ENCODE measurements at places on chromosomes 7 and 10.

- DNase-seq: no peak
Measured at GRCh38 chr7:1243964-1244416, 11.3 kb downstream of the UNCX start.

- no peak for DNase-seq
Measured at GRCh38 chr7:100022621-100023020, 7.2 kb downstream of the ZKSCAN1 start.

DNA sequence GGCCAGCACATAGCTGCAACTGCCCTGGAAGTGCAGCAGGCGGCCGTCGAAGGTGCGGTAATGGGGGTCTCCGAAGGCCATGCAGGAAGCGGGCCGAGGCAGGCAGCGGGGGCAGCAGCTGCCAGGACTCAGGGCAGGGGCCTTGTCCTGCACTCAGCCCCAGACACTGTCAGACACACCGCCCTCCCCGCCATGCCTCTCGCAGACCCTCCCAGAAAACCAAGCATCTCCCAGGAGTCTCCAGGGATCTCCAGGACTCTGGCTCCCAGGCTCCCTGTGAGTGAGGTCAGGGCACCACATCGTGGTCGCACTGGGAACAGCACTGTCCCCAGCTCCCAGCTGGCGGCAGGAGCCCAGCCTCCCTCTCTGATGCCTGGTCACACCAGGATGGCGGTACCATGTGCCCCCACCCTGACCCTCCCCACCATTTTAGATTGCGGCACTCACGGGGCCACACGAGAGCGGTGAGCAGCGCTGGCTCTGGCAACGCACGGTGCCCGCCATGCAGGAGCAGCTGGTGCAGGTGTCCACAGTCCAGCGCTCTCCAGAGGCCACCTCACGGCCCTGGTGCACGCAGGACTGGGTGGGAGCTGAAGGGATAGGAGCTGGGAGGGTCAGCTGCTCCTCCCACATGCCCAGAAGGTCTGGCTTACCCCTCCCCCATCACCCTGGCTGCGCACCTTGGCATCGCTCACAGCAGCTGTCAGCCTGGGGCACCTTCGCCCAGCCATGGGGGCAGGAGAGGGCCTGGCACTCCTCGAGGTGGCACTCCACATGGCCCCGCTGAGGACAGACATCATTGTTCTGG lies 17.5 kb downstream of the ATP6V1F start:
- DNase-seq: peak; percentile 72

- no peak for DNase-seq
Measured at GRCh38 chr10:30445711-30446110, 11.7 kb downstream of the MAP3K8 start.

DNA sequence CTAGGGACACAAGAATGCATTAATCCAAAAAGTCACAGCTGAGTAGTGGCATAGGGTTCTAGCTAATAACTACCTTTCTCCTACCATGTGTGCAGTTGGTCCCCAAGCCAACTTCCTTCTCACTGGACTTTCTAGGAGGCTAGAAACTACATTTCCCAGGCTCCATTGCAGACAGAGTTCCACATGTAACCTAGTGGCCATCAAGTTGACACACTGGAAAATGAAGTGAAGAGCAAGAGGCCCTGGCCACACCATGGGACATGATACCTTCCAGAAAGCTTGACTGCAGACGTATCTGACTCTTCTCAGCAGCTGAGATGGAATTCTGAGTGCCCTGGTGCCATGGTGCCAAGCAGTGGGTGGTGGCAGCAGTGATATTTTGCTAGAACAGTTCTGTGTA lies 49.8 kb upstream of the TMEM273 start:
- DNase-seq: no peak

GRCh38 chr10:18399158-18399557 lies 252.2 kb downstream of the NSUN6 start:
- DNase-seq: no peak

DNA sequence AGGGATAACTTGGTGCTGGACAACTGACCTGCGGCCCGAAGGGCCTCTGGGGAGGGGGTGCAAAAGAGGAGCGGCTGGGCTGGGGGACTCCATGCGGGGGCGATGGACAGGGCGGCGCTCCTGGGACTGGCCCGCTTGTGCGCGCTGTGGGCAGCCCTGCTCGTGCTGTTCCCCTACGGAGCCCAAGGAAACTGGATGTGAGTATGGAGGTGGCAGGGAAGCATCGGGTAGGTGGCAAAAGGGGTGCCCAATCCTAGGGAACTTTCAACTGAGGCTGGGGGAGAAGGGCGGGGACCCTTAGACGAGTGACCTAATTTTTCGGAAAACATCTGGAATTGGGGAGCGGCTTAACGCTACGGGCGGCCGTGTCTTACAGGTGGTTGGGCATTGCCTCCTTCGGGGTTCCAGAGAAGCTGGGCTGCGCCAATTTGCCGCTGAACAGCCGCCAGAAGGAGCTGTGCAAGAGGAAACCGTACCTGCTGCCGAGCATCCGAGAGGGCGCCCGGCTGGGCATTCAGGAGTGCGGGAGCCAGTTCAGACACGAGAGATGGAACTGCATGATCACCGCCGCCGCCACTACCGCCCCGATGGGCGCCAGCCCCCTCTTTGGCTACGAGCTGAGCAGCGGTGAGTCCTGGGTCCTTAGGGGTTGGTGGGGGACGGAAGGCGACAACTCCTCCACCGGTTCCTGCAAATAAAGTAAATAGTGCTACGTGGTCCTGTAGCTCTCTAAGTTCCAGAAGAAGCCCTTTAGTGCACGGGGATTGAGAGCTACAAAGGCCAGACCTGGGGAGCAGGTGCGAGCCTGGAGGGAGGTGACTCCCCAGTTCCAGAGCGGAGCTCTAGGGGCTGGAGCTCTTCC lies 622 bp downstream of the WNT16 start:
- no peak for DNase-seq

GRCh38 chr7:332020-332517 lies 42.1 kb downstream of the FOXL3 start:
- DNase-seq: no peak

DNA sequence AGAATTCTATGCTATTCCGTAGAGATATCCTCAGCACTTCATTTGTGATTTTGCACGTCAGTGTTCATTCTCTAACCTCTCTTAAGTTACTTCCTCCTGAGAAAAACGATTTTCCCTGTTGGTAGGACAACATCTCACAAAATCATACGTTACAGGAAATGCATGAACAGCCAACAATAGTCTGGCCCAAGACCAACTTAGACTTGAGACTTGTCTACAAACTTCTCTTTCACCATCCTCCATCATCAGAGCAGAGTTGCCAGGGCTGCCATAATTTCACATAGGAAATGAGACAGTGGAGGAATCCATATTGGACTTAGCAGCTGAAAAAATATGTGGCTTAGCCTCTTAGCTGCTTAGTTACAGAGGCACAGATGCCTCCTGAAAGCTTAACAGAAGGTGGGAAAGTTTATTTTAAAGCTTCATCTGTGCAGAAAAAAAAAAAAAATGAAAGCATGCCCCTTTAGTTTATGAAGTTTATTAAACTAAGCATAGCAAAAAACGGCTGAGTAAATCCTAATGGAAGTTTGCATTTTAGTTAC lies 222.5 kb upstream of the CACNA2D1 start:
- no peak for DNase-seq

DNA sequence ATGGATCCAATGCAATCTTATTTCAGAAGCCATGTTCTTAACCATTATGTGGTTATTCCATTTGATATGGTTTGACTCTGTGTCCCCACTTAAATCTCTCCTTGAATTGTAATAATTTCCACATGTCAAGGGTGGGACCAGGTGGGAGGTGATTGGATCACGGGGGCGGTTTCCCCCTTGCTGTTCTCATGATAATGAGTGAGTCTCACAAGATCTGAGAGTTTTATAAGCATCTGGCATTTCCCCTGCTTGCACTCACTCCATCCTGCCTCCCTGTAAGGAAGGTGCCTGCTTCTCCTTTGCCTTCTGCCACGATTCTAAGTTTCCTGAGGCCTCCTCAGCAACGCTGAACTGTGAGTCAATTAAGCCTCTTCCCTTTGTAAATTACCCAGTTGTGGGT lies 32.0 kb upstream of the TSPAN13 start:
- DNase-seq: no peak

DNA sequence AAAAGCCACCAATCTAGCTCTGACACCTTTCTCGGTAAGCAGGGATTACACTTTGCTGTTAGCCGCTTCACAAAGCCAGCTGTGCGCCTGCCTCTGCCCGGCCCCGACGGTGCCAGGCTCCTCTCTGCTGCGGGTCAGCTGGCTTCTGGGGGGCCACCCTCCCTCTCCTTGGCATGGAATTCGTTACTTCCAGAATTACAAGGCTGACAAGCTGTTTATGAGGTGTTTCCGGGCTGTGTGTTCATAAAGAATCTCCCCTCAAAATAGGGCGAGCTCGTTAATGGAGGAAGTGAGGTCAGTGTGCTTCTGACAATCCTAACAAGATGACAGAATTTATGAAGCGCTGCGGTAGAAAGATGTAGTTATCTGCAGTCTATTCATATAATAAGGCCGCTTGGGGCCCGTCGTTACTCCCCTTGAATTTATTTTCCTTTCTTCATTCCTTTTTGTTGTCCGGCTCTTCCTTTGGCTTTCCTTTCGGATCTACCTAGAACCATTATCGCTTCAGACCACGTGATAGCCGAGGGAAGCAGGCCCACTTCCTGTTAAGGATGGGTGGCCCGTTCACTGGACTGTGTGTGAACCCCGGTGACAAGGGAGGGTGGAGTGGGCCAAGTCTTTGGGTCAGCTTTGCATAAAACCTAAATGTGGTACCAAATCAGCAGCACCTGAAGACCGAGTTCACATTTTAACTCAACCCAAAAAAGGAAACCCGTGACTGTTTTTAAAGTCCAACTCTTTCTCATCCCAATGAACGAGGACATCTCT lies 273.0 kb upstream of the YAE1 start:
- no peak for DNase-seq

DNA sequence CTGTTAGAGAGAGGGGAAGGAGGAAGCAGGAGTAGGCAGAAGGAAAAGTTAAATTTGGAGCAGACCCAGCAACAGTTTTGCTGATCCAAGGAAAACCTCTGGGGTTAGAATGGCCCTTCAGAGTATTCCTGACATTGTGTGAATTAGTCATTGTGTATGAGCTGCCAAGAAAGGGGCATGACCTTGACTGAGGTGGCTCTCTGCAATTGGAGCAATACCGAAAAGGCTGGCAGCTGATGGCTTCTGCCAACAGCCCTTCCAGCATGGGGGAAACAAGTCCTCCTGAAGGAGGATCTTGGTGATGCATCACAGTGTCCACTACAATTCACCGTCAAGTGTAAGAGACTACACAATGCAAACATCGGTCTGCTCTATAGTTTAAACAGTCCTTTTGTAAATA lies 20.6 kb upstream of the WASL start:
- no peak for DNase-seq

DNA sequence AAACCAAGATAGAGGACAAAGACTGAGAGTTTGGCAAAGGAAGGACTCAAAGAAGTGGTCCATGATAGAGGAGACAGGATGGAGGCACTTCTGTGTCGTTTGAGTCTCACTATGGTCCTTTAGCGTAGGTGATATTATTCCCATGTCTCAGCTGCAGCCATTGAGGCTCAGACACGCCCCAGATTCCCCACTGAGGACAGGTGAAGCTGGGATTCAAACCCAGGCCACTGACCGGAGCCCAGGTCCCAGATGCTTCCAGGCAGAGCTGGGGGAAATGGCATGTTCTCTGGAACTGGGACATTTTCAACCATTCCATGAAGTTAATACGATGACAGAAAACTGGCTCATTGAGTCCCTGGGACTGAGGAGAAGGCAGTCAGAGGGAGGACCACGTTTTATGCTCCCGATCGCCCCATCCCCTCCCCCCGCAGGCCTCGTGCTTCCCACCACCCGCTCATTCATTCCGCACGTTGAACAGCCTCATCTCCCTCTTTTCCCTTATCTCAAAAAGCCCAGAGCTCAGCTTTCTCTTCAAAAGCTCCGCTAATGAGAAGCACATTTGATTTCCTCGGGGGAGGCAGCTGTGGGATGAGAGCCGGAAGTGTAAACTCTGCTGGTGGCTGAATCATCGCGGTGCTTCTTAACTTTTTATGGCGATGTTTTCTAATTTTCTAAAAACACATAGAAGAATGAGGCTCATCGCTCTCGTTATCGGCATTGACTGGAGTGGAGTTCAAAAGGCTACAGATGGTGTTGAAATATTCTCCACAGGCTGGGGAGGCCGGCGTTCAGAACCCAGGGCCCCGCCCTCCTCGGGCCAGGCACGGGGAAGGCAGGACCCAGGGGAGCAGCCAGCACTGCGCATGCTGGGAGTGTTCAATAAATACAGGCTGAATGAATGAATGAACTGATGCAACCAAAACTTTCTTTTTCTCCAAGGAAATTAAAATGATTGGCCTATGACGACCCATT lies 64.0 kb downstream of the OAT start:
- DNase-seq: no peak

DNA sequence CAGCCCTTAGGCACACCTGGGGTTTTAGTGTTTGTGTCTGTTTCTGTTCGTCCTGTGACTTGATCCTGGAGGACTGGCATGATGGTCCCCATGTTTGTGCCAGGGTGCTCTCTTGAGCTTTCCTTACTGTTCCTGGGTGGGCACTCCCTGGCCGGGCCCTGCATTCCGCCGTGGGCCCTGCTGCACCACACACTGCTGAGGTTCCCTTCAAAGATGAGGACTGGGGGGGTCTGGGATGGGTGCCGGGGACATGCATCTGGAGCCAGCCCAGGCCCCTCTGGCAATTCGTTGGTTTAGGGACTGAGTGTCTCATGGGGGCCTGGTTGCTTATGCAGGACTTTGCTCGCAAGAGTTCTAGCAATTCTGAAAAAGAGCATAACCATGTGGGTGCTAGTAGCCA lies 4.7 kb downstream of the AGAP3 start:
- DNase-seq: no peak

GRCh38 chr7:16698200-16698905 lies 52.4 kb downstream of the BZW2 start:
- no peak for DNase-seq

GRCh38 chr7:111510584-111511378 lies 51.5 kb downstream of the IMMP2L start:
- DNase-seq: no peak

GRCh38 chr10:111087968-111088505 lies 11.2 kb downstream of the ADRA2A start:
- no peak for DNase-seq

- DNase-seq: no peak
Measured at GRCh38 chr7:83085299-83085698, 77.4 kb downstream of the PCLO start.

DNA sequence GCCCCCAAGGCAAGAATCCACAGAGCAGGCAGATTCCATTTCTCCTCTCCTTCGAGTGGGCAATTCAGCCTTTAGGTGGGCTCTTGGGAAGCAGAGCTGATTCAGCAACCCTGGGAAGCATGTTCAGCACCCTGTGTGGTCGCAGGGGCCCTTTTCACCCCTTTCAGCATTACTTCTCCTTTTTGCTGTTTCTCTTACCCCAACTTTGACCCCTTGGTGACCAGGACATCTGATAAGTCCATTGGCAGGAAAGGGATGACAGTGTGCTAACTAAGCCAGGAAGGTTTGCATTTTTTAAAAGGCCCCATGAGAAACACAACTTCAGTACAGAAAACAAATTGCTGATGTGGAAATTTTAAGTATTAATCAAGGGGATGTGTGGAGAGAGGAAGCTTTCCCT lies 283.7 kb upstream of the NRP1 start:
- no peak for DNase-seq

DNA sequence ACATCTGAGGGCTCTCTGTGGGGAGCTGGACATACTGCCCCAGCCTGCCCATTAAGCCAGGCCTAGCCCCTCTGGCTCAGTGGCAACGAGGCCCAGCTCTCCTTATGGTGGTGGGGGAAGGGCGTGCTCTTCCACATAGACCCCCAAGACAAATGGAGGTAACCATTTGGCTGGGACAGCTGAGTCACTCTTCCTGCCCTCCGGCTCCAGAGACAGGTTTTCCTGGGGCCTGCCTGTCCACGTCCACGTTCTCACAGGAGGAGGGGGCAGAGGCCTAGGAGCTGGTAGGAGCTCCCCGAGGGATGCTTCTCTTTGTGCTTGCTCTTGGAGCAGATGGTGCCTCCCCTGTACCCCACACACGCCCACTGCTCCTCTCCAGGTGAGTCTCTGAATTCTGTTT lies 33.5 kb downstream of the TSPAN15 start:
- DNase-seq: no peak
